ENCODE measurements at places on chromosomes 1 and 21. TPM values are rescaled to one million over a fixed set of nuclear protein-coding genes. Genes with fewer than 3 reads are reported as not detected.
A peak's percentile ranks its signal among the peaks of the same experiment; 100 is the strongest.

FLG gene
- total RNA-seq, result not detected

CD164L2 gene
- 0.50 TPM for total RNA-seq

FCRL6 gene
- 0.71 TPM for total RNA-seq

CYP4Z1 gene
- total RNA-seq, result 0.39 TPM

DNA sequence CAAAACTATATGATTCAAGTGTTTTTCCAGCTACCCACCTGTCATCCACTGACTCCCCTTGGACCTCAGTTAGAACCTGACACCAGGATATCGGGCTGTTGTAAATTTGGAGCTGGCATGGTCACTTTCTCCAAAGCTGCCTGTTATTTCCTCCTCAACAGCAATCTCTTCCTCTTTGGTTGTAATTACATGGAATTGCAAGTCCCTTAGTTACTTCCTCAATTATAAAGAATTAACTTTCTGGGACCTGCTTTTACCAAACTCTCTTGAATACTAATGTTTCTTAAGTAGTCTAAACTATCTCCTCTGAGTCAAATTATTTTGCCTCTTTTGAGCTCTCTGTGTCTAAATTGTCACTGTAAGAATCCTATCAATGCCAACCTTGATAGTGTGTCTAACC, 150.3 kb upstream of the SGIP1 start:
- DNase-seq, result no peak

- H3K27me3 ChIP-seq, result no peaks in the 10 kb centered on the region
- peaks cover 16% of the 10 kb centered on the region for H3K4me1 ChIP-seq
- H3K4me3 ChIP-seq, result no peak overlapping the region
- DNase-seq, result no peak
Measured at GRCh38 chr1:59223989-59224634, 72.8 kb upstream of the FGGY start.

DNA sequence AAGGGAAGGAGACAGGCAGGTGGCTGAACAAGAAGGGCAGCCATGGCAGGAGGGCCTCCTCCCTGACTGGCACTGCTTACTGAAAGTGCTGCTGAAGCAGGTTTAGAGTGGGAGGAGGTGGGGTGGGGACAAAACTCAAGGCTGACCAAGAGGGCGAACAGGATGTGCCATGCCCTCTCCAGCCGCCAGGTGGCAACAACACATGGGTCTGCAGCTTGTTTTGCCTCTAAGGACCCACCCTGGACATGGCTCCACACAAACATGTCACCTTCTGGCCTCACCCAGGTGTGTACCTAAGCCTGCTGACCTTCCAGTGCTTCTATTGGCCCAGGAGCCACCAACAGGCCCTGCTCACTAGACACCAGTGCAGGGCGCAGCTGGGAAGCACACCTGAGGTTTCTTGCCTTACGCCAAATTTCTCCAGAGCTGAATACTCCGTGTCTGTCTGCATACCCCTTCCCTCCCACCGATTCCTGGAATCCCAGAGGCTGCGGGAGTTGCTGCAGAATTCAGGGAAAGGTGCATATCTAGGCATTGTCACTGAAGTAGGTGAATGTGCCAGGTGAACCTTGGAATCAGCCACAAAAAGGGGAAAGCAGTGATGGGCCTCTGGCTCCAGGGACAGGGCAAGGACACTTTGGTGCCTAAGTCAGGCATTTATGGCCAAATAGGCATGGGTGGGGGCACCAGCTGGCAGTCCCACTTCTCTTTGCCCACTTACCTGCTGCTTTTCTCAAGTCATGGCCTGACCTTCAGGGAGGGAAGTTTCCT, 5.3 kb downstream of the PSRC1 start:
- H3K27ac ChIP-seq, result peak overlapping the region; percentile 67
- DNase-seq, result peak; percentile 95
- H3K4me3 ChIP-seq, result no peak overlapping the region
- H3K4me1 ChIP-seq, result peaks cover 46% of the 10 kb centered on the region
- no peaks in the 10 kb centered on the region for H3K36me3 ChIP-seq
- no peaks in the 10 kb centered on the region for H3K27me3 ChIP-seq

DNA sequence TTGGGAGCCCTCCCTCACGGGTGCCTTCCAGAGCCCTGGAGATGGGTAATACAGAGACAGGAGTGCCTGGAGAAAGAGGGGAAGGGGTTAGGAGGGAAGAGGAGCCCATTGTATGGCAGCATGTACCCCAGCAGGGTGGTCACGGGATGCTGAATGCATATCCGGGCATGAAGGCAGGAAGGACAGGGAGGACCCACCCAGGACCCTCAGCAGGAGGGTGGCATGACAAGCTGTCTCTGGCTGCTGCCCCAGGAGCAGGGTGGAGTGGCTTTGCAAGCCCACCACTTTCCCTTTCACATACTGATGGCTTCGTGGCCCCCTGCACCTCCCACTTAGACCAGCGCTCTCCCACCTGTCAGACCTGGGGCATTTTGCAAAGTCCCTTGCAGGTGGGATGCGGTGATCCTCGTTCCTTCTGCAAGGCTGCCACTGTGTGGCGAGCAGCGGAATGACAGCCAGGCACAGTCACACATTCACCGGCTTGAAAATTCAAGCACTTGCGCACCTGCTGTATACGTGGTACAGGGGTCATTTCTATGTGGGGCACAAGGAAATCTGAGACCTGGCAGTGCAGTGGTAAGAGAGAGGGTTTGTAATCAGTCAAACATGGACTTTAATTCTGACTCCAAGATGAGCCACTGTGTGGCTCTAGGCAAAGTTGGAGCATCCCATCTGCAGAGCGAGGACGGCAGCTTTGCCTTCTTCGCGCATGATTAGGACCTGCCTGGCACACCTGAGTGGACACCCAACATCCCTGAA, 53.2 kb upstream of the TMEM51 start:
- H3K36me3 ChIP-seq, result no peaks in the 10 kb centered on the region
- no peak overlapping the region for H3K27ac ChIP-seq
- no peaks in the 10 kb centered on the region for H3K4me1 ChIP-seq
- peak; percentile 54 for DNase-seq

GRCh38 chr1:231731268-231731667, 104.7 kb downstream of the DISC1 start:
- no peaks in the 10 kb centered on the region for H3K27me3 ChIP-seq
- H3K4me1 ChIP-seq, result no peaks in the 10 kb centered on the region
- H3K4me3 ChIP-seq, result no peak overlapping the region
- no peak for DNase-seq
- no peak overlapping the region for H3K27ac ChIP-seq

DNA sequence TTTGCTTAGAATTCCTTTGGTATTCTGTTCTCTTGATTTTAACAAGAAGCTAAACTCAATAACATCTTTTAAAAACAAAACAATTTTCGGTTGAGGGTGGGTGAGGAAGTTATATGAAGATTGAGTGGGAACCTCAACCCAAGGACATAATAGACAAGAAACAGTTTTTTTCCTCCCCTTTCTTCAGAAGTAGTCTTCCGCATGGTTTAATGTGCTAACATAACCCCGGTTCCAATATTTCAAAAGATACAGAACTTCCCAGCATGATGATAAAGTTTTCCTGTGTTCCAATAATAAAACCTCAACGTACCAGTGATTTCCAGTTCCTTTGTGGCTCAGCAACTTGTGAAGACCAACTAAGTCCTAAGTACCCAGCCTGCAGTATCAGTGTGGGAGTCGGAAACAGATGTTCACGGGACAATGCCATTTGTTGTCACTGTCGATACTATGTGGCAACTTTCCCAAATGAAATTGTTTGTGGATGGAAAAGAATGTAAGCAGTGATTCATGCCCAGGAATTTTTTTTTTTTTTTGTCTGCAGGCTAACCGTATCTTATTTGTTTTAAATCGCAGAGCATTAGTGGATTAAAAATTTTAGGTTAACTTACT, 48.5 kb downstream of the NR5A2 start:
- H3K4me3 ChIP-seq, result no peak overlapping the region
- H3K27ac ChIP-seq, result peak overlapping the region; percentile 19
- no peaks in the 10 kb centered on the region for H3K36me3 ChIP-seq
- DNase-seq, result no peak
